ENCODE measurements at places on chromosomes 4 and X. TPM values are rescaled to one million over a fixed set of nuclear protein-coding genes. Genes with fewer than 3 reads are reported as not detected.

Gene DGKQ
- total RNA-seq = 7.9 TPM

Gene NKRF
- total RNA-seq = 15.4 TPM

Gene CFI
- total RNA-seq = not detected

Gene HSPA4L
- 27.0 TPM for total RNA-seq

Gene SULT1B1
- total RNA-seq = not detected

Gene RWDD4
- total RNA-seq = 46.1 TPM

Gene SLC34A2
- not detected for total RNA-seq

Gene ARMCX4
- 0.10 TPM for total RNA-seq

Gene KCNE5
- 0.32 TPM for total RNA-seq

Gene RASSF6
- 0.07 TPM for total RNA-seq

Gene PHEX
- 0.64 TPM for total RNA-seq

Gene MID1
- total RNA-seq = 25.2 TPM

Gene NKX3-2
- total RNA-seq = 0.12 TPM

Gene PRSS12
- 1.1 TPM for total RNA-seq

Gene IL13RA2
- 24.5 TPM for total RNA-seq

Gene GATA1
- total RNA-seq = not detected

Gene GABRQ
- total RNA-seq = 0.06 TPM

Gene GABRB1
- not detected for total RNA-seq

Gene STARD8
- total RNA-seq = 0.72 TPM

Gene MAGEA12
- total RNA-seq = not detected

Gene VCX
- total RNA-seq = not detected

Gene ARHGAP36
- total RNA-seq = not detected

Gene NR0B1
- total RNA-seq = 90.0 TPM

Gene USP17L13
- not detected for total RNA-seq

Gene SCRG1
- not detected for total RNA-seq

Gene KLHL5
- total RNA-seq = 46.2 TPM

Gene CTAG1A
- total RNA-seq = not detected

Gene ENPEP
- 1.3 TPM for total RNA-seq

Gene TSPAN5
- 3.0 TPM for total RNA-seq

Gene NMU
- 4.9 TPM for total RNA-seq

Gene FATE1
- total RNA-seq = not detected

Gene ANOS1
- total RNA-seq = not detected

Gene RHOXF2B
- not detected for total RNA-seq

Gene FIP1L1
- total RNA-seq = 59.0 TPM

Gene MAGEA8
- total RNA-seq = not detected

Gene RAB33A
- not detected for total RNA-seq

Gene GPR119
- not detected for total RNA-seq

Gene CNKSR2
- 14.9 TPM for total RNA-seq

Gene C4orf46
- total RNA-seq = 18.5 TPM

Gene CCSER1
- total RNA-seq = 1.1 TPM

Gene LINC00632
- total RNA-seq = 45.1 TPM

Gene GPR34
- 0.17 TPM for total RNA-seq
